CD8-positive, alpha-beta memory T cell (primary cell): ENCODE measurements at places on chromosomes 16 and 17.

DNA sequence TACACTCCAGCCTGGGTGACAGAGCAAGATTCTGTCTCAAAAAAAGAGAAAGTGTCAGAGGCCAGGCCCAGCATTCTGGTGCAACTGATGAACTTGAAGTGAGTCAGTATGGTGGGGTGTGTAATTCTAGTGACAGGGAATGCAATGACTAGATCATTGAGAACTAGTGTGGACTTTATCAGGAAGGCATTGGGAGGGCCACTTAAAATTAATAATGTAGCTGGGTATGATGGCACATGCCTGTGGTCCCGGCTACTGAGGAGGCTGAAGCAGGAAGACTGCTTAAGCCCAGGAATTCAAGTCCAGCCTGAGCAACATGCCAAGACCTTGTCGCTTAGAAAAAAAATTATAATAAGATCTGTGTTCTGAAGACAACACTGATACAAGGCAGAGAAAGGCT lies 90.8 kb downstream of the STX8 start:
- DNase-seq: no peak

DNA sequence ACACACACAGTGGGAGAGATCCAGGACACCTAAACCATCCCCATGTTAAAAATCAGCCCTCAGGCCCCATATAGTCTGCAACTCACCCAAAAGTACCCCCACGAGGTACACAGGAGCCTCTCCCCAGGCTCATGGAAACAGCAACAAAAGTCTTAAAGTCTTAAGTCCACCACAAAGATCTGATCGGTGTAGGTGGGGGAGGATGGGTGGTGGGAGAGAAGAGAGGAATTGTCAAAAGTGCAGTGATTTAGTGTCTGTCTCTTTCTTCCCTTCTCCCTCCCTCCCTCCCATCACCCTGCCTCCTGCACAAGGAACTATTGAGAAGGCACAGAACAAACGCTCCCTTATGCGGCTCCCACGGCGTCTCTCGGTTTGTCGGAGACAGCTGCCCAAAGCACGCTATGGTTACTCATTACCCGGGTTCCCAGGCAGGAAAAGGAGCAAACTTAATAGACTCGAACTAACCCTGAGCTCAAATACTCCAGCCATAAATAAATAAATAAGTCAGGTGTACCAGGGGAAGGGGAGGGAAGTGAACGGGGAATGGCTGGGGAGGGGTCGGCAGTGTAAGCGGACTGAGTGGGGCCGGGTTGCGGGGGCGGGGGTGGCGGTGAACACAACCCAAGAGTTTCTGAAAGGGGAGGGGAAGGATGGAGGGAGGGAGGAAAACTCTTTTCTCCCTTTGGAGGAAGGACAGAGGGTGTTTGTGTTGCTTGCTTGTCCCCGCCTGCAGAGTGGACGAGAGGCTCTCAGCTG lies 477.4 kb downstream of the SLC39A11 start:
- DNase-seq: no peak

- DNase-seq: no peak
Measured at GRCh38 chr17:55706808-55707773, 15.6 kb downstream of the TMEM100 start.

DNA sequence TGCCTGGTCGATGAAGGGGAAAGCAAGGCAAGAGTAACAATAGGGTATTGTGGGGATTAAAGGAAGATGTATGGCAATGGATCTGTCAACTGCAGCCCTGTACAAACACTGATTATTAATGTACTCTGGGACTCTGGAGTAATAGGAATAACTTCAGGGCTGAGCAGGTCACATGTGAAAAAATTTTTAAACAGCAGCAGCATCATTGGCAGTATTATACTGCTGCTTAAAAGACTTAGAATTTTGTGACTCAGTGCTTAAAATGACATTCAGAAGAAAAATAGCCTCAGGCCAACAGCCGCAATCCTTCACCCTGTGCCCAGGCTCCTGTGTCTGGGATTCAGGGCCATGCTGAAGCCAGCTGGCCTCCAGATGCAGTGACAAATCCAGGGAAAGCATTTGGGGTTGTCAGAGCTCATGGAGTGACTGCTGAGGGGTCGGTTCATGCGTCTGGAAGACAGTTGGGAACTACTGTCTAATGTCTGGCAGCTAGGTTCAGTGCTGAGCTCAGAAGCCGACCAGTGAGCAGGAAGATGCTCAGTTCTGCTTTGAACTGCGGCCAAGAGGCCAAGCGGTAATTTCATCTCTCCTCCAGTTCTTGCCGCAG lies 22.2 kb downstream of the TEX2 start:
- DNase-seq: no peak

- DNase-seq: no peak
Measured at GRCh38 chr17:75945211-75945610, 4.4 kb upstream of the FBF1 start.

DNA sequence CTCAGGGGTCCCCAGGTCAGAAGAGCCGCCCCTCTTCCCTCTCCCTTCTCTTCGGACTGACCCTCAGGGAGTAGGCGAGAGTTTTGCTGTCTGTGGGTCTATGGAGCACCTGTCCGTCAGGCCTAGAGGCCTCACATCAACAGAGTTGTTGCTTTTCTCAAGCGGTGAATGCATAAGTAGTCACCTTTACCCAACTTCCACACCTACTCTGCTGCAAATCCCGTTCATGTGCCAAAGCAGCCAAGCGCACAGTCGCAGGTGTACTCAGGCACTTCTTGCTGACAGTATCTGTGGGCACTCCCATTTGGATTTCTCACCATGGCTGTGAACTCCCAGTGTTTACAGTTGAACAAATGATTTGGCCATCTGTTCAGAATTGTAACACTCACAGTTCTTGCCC lies 4.0 kb upstream of the FA2H start:
- no peak for DNase-seq
